ENCODE measurements at places on chromosomes 6 and 20.
A peak's percentile ranks its signal among the peaks of the same experiment; 100 is the strongest.

DNA sequence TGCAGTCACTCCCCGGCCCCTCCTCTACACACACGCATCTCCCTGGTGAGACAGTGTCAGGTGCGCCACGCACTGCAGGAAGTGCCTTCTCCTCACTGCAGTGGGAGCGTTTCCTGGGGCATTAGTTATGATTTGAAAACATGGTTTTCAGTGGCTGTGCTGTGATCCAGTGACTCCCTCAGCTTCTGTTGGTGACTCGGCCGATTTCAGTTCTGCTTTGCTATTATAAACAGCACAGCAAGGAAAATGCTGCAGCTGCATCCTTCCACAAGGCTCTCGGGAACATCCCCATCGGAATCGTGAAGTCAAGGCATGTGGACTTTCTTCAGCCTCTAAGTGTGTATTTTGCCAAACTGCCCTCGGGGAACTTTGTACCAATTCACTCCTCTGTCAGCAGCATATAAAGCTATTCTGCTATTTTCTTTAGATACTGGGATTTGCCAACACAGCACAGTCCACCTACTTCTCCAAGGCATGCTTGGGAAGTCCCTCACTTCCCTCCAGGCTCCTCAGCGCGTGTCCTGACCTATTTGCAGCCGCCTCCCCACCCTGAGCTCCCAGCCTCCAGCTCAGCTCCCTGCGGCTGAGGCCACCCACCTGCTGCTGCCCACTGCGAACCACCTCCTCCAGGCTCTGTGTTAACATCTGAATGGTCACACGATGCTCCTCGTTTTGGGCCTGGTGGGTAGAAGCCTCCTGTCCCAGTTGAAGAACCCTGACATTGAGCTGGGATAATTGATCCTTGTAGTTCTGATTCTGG, 54.5 kb downstream of the GINS1 start:
- peak; percentile 98 for DNase-seq

GRCh38 chr6:1062786-1063545, 248.9 kb upstream of the FOXQ1 start:
- no peak for DNase-seq

- peak; percentile 39 for DNase-seq
These were observed 93.7 kb downstream of the SULF2 start for GRCh38 chr20:47691625-47692024.

DNA sequence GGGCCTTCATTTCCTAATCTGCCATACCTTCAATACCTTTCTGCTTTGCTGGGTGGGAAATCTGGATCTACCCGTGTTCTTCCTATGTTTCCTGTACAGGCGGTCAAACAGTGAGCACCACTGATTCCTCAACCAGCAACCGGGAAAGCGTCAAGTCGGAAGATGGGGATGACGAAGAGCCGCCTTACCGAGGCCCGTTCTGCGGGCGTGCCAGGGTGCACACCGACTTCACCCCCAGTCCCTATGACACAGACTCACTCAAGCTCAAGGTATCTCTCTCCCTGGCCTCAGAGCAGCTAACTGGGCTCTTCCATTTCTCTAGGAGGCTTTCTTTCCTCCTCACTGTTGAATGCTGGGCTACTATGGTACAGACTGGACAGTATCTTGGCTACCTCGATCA, 190.1 kb downstream of the SASH1 start:
- DNase-seq: no peak

DNA sequence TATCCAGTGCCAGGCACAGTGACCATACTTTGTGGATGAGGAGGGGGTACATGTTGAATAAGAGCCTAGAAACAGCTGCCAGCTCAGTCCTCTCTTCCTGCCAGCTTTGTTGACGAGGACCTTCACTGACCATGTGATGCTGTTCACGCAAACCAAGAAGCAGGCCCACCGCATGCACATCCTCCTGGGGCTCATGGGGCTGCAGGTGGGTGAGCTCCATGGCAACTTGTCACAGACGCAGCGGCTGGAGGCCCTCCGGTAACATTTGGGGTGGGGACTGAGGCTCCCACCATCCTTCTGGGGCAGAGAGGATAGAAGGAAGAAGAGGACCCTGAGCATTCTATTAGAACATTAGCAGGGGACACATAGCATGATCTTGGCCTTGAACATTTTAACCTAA, 15.6 kb downstream of the DDX27 start:
- DNase-seq: no peak

DNA sequence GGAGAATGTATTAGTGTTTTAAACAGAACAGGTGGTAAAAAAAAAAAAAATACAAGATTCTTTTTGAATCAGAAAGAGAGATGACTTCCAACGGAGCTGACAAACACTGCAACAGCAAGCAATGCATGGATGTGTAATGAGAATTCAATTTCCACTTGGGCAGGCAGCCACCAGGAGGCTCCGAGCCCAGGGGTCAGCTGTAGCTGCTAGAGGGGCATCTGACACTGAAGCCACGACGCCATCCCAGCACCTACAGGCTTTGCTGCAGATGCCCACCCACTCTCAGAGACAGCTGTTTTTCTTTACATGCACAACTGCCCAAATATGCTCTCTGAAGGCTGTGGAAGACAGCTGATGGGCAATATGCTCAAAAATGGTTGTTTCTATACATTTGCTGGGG, 75.4 kb downstream of the ELOVL5 start:
- no peak for DNase-seq

- no peak for DNase-seq
These were observed 150.3 kb downstream of the OTOR start for GRCh38 chr20:16898433-16898832.

- DNase-seq: no peak
These were observed 102.5 kb upstream of the FAM8A1 start for GRCh38 chr6:17497535-17498095.

- peak; percentile 41 for DNase-seq
These were observed 16.4 kb downstream of the TRMT6 start for GRCh38 chr20:5933802-5934436.

DNA sequence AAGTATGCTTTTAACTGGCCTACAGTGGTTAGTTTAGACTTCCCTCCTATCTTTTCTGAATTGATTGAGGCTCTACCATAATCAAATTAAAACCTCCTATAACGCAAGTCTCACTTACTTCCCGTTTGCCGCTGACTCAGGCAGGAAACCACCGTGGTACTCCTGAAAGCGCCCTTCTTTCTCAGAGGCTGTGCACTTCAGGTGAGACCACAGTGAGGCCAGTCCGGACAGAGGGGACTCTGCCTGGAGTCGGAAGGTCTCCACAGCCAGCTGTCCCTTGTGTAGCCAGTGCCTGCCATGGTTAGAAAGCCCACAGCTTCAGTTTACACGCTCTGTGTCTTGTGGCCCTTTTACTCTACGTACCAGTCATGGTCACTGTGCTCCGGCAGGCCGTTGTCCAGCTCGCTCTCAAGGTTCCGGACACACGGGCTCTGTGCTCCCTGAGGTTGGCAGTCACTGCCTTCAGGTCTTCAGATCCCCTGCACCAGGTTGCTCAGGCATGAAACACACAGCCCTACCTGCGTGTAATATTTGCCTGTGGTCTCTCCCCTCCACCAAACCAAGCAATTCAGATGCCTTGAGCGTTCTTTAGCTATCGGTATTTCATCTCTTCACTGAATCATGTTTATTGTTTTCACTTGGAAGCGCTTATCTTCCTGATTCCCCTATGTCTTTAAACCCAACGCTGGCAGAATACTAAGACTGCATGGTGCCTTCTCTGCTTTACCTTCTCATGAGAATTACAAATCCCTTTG, 178.8 kb downstream of the SMOC2 start:
- DNase-seq: no peak

GRCh38 chr6:166614171-166614583, 12.9 kb downstream of the RPS6KA2 start:
- no peak for DNase-seq

- no peak for DNase-seq
These were observed 143.3 kb downstream of the UST start for GRCh38 chr6:148890096-148890495.

- DNase-seq: peak; percentile 44
These were observed 6.9 kb upstream of the OCSTAMP start for GRCh38 chr20:46557231-46557956.

DNA sequence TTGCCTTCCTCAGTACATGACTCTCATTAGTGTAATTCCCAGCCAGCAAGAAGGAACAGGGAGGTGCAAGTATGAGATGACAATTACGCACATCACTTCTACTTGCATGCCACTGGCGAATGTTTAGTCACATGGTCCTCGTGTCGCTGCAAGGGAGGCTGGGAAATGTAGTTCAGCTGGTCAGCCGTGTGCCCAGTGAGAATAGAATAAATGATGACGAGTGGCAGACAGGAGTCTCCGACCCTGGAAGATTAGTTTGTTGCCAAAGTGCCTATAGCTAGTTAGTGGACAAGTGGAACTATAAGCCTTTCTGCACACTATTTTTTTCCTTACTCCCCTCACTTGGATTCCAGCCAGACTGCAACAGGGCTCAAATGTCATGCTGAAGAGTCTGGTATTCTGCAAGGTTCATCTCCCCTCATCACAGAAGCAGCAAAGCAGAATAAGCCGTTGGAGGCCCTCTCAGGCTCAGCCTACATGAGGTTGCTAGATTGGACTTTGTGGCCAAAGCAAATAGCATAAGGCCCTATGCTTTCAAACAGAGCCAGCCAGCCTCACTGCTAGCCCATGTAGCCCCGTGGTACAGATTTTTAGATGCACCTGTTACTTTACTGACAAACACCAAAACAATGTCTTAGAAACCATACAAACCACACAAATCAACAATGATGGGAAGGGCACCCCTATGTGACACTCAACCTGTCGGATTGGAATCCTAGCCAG, 9.7 kb downstream of the LINC00237 start:
- DNase-seq: peak; percentile 70

DNA sequence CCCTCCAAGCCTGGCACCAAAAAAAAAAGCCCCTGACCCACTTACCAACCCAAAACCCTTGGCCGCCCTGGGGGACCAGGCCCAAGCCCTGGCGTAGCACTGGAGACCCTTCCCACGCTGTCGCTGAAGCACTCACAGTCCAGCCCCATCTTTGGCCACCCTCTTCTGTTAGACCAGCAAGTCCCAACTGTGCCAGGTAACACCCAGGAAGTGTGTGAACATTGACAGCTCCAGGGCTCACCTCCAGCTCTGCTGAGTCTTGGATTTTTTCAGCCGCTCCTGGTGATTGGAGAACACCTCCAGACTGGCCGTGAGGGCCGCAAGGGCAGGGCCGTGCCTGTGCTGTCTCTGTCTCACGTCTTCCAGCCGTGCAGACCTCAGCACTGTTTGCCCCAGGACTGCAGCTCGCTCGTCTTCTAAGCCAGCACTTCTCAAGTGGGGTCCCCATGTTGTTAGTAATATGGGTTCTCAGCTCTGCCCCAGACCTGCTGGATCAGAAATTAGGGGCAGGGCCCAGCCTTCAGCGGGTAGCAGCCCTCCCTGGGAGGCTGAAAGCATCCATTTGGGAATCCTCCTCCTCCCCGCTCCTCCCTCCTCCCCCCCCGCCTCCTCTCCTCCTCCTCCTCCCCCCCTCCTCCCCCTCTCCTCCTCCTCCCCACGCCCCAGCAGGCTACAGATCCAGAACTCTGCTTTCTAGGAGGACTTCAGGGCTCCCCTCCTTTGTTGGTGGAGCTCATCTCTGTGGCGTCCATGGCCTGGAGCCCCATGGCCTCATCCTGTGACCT, 18.1 kb downstream of the NPEPL1 start:
- no peak for DNase-seq

DNA sequence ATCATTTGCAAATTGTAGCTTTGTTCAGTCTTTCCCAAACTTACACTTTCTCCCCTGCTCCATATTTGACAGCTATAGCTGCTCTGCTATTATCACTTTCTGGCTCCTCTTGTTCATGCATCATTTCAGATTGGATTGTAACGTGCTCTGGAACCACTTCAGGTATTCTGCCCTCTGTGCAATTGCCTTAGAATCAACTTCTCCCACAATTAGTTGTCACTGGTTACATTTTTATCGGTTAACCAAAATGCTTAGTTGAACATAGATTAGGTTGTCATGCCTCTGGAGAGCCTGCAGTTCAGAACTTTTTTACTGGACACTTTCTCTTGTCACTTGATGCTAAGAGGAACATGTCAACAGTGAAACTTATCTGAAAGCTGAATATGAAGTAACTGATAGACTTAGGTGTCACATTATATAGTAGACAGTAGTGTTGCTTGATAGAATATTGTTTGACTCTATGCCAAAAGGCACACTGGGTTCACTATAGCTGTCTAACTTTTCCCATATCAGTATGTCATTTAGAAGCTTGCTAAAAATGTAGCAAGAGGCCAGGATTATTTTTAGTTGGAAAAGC, 127.7 kb upstream of the PTPRK start:
- no peak for DNase-seq

GRCh38 chr6:12485837-12486236, 195.7 kb downstream of the EDN1 start:
- no peak for DNase-seq

GRCh38 chr20:39800111-39800510, 838.0 kb downstream of the DHX35 start:
- no peak for DNase-seq

DNA sequence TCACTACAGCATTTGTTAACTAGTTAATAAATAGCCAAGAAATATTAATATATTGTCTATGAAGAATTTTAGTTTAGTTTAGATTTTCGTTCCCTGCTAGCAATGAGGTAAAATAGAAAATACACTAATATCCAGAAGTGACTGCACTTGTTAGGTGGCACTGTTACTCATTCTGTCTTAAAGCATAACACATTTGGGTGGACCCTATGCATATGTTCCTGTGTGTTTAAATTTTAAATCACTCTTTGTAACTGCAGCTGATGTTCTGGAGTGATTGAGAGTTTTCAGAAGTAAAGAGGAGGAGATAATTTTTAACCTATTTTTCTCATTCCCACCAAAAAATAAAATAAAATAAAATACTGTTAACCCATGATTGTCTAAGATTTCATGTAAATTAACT, 73.9 kb upstream of the SOX4 start:
- DNase-seq: no peak

DNA sequence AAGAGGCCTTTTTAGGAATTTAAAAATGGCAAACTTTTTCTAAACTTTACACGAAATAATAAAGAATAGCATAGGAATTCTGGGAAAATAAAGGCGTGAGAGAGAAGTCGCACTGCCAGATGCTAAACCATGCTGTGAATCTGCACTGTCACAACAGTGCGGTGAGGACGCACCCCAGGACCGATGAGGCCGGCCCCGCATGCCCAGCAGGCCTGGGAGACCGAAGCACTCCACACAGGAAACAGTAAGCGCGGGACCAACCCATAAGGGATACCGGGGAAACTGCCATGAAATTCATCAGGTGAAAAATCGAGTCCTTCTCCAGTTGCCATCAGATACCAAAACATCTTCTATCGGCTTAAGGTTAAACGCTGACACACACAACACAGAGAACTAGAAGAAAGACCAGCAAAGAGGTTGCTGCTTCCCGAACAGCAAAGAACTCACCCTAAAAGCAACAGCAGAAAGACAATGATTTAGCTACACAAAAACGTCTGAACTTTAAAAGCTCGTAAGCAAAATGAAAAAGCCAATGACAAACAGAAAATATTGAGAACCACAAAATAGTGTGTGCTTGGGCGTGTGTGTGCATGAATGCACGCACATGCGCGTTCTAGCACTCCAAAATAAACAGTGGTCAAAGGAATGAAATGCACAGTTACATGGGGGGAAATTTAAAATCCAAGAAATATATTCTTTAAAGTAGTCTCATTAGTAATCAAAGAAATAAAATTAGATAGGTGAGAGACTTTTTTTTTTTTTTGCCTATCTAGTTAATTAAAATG, 15.4 kb downstream of the RAMACL start:
- no peak for DNase-seq

- no peak for DNase-seq
These were observed 121.0 kb downstream of the GPX5 start for GRCh38 chr6:28646650-28647049.

Measured in inflammatory macrophage (primary cell).